ENCODE measurements at places on chromosomes 12 and 14.

DNA sequence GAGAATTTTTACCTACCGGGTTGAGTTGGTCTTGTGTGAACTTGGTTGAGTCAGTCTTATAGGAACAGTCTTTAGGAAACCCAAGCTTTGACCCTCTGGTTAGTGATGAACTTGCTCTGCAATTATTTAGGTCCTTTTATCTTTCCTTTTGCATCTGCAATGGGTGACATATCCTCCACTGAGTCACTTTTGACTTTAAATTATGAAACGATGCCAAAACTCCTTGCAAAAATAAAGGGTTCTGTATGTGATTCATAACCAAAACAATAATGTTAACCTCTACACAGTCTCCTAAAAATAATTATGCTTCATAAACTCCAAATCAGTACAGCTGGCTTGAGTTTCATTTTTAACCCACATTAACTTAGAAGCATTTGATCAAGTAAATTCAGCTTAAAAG lies 979.4 kb downstream of the GALC start:
- no peak for DNase-seq

- DNase-seq: no peak
Observed at GRCh38 chr12:54068418-54069070, 14.9 kb downstream of the HOXC4 start.

DNA sequence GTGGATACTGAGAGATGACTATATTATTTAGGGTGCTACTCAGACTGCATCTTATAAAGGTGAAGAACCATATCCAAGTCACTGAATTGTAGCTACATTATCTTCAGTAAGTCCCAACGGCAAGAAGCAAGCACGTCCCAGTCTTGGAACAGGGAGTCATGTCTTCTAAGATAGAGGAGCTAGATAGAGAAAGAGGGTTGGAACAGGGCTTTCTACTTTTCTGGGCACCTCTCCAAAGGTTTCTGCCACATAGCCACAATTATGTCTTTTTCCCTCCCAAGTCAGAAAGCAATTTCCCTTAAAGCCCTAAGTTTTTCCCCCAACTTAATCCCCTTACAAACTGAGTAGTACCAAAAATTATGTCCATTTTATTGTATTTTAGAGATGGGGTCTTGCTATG lies 22.4 kb downstream of the MAPK1IP1L start:
- DNase-seq: no peak

DNA sequence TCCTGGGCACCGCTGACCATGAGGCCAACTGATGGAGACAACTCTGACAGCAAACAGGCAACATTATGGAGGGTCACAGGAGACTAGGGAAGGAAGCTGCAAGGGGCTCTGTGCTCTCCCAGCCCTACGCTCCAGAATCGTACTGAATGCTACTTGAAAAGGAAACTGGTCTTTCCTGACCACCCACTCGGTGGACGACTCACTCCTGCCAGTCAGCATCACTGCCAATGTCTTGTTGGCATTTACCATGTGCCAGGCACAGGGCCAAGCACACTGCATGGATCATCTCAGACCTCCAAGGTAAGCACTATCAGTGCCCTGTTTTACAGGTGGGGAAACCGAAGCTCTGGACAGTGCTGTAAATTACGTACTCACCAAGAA lies 38.0 kb downstream of the CCDC85C start:
- no peak for DNase-seq

- no peak for DNase-seq
Observed at GRCh38 chr12:45292486-45293195, 76.7 kb downstream of the ANO6 start.

DNA sequence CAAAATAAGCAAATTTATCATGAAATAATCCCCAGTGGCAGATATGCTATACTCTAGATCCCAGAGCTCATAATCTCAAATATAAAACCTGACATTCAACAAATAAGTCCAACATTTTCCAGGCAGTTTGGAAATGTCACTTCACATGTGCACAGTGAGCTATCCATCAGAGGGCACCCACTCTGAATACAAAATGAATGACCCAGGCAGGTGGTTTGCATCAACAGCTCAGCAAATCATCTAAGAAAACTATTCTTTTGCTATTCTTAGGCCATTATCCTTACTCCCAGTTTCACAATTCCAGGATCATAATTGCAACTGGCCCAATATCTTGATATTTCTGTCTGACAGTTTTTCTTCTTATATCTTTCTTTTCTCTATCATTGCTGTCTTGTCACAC lies 38.5 kb downstream of the TRIM9 start:
- no peak for DNase-seq

DNA sequence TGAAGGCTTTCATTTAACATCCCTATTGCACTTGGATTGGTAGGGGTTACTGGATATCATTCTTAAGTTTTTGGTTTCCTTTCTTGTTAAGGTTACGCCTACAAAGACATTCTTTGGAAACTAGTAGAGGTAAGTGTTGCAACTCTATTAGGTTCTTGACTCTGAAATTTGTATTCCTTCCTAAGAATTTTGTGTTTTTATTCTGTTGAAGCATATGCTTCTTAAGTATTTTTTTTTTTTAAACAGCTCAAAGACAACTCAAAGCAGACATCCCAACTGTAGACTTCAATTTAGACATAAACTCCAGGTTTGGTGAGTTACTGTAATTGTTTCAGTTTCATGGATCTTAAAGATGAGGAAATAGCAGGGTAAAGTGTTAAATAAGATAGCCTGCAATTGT lies 1.1 kb upstream of the RBMS2 start:
- no peak for DNase-seq

- DNase-seq: no peak
Observed at GRCh38 chr14:54213536-54213935, 183.3 kb upstream of the CDKN3 start.

DNA sequence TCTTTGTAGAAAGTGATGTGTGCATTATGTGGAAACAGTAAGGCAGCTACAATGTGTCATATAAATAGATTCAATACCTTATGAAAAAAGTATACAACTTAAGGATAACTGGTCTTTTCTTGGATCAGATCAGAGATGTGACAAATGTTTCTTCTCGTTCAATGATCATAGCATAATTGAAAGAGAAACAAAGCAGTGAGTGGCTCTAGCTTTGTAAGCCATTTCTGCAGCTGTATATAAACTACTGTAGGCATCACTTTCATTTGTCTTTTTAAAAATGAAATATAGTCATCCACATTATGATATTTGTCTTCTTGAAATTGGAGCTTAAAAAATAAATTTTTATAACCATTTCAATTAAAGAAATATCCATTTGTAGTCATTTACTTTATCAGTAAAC lies 63.8 kb upstream of the LMO3 start:
- no peak for DNase-seq

GRCh38 chr14:79465651-79466050 lies 745.7 kb downstream of the DIO2 start:
- DNase-seq: no peak

DNA sequence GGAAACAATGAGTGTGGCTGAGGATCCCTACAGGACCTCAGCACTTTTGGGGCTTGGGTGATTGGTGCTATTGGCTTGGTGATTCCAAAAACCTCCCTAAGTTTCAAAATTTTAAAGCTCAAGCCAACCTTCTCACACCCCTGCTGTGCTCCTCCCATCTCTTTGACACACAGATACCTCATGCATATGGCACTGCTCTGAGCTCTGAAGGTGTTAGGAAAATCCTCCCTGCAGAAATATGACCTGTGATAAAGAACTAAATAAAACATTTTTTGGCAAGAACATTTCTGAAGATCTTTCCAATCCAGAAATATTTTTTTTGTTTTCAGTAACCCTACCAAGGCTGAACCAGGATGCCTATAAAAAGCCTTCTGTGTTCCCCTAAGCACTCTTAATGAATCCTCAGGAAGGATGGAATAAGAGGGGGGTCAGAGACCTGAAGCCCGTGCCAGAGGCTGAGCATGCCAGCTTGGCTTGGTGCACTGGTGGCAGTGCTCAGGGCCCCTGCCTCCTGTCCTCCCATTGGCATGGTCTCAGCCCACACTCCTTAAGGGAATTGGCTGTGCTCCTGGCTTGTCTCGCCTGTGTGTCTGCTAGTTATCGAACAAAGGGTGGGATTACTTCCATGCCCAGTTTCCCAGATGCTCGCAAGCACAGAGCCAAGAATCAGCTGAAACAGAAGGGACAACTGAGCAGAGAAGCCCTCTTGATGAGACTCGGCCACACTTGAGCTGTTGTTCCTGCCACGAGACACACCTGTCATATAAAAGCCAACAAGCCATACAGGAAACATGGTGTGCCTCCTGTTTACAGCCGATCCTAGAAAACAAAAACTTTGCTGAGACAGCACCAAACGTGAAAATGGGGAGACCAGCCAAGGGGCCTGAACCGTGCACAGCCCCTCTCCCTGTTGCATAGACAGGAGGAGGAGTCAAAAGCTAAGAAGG lies 132.7 kb upstream of the EEA1 start:
- DNase-seq: no peak

DNA sequence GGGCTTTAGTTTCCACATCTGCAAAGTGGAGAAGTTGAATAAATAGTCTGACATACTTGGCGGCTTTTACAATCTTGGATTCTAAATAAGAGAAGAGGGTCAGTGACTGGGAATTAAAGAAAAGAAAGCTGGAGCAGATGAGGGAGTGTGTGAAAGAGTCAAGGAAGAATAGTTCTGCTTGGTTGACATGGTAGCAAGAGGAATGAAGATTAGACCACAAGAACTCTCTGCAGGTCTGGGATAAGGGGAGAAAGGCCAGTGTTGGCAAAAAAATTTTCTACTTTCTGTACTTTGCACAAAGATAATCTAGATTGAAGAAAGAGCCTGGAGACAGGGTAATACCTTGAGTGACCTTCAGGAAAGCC lies 5.9 kb downstream of the ITGB7 start:
- DNase-seq: no peak

- DNase-seq: no peak
Observed at GRCh38 chr12:116453631-116454030, 105.5 kb upstream of the MAP1LC3B2 start.

DNA sequence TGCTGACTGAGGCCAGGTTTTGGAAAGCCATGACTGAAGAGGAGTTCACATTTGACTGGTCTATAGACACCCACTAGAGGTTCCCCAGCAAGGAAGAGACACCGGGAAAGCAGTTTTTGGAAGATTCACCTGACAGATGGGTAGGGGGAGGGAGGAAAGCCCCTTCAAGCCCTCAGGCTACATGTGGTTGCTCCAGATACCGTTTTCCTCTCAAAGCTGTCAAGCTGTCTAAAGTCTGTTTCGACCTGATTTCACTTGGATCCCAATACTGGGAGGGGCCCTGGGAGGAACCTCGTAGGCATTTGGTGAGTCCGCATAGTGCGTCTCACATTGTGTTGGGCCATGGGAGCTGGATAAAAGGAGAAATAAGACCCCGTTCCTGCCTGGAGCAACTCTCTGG lies 1.7 kb upstream of the LRP1 start:
- no peak for DNase-seq

- no peak for DNase-seq
Observed at GRCh38 chr12:112309797-112310196, 72.4 kb downstream of the HECTD4 start.

DNA sequence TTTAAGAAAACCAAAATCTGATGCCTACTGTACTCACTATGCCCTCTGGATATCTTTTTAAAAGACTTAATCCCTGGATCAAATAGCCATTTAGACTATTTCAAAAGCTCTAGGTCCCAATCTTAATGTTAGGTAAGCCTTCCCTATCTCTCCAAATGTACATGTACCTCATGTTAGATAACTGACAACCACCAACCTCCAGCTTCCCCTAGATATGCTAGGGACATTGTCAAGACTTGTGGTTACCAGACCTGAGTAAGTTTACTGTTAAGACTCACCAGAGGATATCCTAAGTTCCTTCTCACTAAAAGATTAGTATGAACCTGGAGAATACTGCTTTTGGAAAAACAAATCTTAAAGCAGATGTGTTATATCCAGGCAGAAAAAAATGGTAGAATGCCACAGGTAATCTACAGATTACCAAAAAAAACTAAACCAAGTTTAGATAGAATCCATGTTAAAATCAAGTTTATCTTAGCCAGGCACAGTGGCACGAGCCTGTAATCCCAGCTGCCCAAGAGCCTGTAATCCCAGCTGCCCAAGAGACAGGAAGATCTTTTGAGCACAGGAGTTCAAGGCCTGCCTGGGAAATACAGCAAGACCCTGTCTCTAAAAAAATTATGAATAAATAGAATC lies 9.7 kb downstream of the NAP1L1 start:
- no peak for DNase-seq

DNA sequence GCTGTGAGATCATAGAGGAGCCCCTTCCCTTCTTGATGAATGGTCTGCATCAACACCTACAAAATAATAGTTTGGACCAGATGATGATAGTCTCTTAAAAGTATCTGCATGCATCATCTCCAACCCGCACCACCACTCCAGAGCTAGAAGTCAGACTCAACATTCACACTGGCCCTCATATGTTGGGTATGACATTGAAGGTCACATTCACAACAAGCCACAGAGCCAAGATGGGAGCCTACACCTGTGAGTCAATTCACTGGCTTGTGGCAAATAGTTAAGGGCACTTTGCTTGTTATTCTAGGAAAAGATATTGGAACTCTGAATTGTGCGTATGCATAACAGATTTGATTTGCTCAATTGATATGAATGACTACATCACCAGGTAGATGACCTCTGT lies 1197.9 kb downstream of the VRK1 start:
- no peak for DNase-seq

DNA sequence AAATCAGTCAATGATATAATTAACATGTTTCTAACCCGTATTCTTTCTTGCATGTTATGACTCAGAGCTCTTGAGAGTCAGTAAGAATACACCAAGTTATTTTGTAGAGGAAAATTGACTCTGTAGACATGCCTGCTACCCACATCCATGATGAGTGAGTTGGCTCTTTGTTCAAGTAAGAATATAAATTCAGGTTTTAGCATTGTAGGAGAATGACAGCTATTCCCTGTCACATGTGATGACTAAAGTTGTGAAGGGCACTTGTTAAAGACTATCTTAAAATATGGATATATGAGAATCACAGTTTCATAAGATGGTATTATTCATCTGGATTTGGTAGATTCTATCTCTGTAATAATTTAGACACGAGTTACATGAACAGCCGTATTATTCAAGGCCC lies 209.1 kb downstream of the CCDC59 start:
- DNase-seq: no peak
